Neural crest cell (in vitro differentiated cells): ENCODE measurements at places on chromosomes 2 and 18. TPM values are rescaled to one million over a fixed set of nuclear protein-coding genes. Genes with fewer than 3 reads are reported as not detected.

- DNase-seq, result no peak
These were observed 440.6 kb downstream of the FBXO15 start for GRCh38 chr18:73707035-73707434.

DNA sequence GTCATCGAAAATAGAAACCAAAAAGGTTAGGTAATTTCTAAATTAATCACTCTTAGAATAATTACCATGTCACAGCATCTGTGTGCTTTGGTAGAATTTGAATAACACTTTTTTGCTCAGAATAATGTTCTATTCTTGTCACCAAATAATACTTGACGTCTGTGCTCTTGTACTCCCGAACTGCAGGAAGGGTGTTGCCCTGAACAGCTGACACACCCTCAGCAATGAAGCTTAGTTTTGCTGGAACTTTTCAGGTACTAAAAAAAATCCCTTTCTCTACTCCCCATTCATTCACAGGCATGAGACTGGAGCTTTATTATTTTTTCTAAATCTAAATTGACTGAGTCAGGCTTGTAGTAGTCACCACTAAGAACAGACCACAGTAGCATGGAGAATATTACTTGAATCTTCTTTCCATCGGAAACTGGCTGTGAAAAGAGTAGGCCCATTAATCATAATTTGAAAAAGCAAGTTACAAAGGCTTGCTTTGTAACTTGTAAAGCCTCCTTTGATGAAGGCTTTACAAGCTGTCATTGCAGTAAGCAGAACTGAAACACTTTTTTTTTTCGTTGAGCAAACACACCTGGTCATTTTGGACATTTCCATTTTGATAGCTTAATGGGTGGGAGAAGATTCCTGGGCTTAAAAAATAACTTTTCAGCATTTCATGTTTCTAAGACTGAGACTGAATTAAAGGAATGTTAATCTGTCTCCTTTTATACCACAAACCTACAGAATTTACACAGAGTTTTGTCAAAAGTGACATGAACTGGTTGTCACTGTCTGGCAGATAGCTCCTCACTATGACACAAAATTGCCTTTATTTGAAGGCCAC is 70.3 kb upstream of the PELI1 start:
- no peak for DNase-seq

DNA sequence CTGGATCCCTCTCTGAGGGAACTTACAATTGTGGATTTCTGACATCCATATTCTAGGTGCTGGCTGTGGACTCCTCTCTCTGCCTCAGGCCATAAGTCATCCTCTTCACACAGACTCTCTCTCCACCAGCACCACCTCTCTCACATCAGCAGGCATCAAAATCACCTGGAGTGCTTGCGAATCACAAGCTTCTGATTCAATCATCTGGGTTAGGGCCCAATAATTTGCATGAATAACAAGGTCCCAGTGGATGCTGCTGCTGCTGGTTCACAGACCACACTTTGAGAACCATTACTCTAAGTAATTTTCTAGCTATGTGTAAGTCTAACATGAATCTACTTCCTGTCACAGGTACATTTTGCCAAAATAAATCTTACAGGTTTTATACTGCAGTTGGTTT is 214.9 kb downstream of the DSEL start:
- no peak for DNase-seq

DNA sequence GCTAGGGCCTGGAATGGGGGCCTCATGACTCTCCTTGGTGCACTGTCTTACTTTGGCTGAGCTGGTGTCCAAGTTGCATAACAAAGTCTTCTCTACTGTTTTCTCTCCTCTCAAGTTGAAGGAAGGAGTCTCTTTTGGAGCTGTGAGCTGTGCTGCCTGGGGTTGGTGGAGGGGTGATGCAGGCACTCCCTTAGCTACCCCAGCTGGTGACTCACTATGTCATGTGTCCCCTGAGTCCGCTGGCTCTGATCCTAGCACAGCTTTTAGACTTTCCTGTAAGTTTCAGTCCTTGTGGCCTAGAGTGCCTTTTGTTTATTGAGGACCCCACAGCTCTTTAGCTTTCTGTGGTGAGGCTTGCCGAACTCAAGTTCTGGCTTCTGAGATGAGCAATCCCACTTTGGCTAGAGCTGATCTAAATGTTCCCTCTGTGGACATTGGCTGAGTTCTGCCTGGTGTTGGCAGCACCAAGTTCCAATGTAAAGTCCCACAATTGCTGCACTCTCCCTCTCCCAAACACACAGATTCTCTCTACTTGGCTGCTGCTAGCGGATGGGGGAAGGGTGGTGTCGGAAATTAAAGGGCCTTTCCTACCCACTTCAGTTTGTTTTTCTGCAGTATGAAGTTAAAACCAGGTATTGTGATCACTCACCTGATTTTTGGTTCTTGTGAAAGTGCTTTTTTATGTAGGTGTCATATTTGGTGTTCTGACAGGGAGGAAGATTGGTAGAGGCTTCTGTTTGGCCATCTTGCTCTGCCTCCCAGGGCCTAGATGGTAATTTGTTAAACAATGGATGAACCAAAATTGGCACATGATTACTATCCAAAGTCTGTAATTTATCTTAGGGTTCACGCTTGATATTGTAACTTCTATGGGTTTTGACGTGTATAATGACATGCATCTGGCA is 83.2 kb downstream of the COMMD1 start:
- no peak for DNase-seq

DNA sequence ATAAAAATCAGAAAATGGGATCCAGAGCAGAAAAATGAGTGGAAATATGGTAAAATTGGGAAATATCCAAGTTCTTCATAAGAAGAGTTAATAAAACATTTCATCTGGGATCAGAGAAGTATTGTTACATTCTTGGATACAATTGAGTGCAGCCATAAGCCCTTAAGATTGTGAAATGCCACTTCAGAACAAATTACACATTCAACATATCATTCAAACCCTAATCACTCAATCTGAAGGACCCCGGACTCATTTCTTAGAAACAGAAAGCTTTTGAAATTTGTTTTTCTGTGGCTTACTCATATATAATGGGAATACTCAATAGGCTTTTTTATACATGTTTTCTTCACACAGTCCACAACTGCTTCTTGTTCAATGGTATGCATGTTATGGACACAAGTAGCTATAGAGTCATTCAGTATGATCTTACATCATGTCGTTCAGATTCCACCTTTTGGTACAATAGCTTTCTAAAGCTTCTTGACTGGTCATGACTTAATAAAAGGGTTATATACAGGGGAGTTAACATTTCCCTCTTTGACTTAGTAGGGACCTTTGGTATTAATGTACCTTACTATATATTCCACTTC is 39.9 kb downstream of the SCN7A start:
- DNase-seq, result no peak

DNA sequence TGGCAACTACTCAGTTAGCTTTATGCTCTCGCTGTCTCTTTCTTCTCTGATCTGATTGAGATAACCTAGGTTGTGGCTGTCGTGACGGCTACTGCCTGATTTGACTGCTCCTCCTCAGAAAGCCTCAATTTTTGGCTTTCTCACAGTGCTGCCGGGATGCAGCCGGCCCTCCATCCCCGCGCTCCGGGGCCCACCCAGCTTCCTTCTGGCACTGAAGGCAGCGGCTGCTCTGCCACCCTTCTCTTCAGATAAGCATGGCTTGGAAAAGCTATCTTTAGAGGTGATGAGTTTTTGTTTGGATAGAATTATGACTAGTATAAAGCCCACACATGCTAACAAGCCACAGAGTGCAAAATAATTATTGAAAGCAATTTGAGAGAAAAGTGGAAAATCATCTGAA is 102.5 kb downstream of the DPP4 start:
- DNase-seq, result no peak

DNA sequence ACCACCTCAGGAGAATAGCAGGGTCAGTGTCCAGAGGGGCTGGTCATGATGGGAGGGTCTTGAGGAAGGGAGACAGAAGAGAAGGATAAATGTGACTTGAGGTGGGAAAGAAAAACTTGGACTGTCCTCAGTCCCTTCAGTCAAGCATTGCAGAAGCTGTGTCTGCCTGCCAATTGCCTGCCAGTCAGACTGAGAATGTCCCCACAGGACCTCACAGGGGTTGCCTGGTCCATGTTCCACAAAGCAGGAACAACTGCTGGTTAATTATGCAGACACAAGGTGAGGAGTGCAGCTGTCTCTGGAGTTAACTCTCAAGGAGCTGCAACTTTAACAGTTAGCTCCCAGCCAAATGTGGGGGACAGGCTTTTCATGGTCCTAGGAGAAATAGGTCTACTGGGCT is 75.7 kb downstream of the TRIM43 start:
- no peak for DNase-seq

DNA sequence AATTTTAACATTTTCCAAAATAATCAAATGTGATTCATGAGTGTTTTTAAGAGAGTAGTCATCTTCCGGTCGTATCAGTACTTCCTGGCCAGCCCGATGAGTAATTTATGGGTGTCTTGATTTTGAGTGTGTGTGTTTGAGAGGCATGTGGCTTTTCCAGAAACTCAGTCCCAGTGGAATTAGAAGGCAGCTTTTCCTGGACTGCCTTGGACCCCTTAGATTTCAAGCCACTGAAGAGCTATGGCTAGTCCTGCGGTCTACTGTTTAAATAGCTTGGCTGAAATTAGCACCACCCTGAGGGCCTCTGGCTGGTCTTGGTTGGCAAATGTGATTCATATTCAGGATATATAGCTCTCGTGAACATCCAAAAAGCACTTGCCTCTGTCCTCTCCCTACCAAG is 59.4 kb downstream of the HK2 start:
- no peak for DNase-seq

- DNase-seq, result peak; percentile 51
These were observed 31.9 kb upstream of the CREG2 start for GRCh38 chr2:101419096-101419663.

DNA sequence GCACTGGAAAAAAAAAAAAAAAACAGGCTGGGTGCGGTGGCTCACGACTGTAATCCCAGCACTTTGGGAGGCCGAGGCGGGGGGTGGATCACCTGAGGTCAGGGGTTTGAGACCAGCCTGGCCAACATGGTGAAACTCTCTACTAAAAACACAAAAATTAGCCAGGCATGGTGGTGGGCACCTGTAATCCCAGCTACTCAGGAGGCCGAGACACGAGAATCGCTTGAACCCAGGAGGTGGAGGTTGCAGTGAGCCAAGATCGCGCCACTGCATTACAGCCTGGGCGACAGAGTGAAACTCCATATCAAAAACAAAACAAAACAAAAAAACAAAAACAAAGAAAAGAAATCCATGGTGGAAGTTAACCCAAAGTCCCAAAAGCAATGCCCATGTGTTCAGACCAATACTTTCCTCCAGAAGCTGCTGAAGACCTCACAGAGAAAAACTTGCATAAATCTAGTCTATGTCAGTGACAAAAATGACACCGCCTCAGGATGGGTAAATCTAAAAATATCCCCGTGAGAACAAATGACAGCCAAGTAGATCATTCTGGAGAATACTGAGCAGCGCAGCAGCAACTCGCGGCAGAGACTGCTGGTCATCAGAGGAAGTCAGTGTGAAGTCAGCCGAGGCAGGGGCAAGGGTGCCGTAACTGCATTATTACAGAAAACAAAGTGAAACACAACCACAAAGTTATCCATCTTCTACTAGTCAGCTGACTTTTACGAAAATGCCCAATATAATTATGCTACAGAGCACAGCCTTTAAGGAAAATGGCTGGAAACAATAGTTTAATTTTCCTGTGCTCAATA is 41.0 kb downstream of the LPIN2 start:
- no peak for DNase-seq

- DNase-seq, result no peak
These were observed 317.7 kb downstream of the LPIN1 start for GRCh38 chr2:12064153-12064552.

- no peak for DNase-seq
These were observed 42.6 kb upstream of the ZNF516 start for GRCh38 chr18:76537621-76538020.

DNA sequence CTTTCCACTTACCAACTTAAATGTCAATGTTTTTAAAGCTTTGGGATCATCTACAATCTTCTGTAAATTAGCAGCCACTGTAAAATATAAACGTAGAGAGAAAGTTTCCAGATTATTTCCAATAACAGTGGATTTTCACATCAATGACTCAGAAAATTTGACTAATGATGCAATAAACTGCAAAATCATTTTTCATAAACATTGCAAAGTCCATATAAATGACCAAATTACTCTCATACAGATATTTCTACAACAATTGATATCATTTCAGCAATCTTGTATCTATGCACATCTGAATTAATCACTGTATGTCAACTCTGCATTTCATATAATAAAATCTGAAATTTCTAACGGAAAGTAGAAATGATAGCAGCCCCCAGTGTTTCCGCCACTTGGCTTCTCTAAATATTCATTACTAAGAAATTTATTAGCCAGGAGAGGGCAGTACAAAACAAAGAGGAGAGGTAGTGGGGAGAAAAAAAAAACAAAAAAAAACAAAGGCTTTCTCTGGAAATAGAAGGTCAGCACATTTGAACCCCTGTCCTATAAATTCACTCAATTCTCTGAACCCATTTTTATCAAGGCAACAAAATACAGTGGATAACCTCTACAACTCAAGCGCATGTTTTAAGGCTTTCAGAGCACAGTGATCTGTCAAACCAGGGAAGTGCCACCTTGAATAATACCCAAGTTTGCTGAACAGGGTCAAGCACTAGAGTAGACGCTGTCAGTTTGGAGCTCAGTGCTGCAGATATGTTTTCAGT is 282.6 kb downstream of the STK39 start:
- DNase-seq, result no peak

GRCh38 chr2:8648441-8649213 is 33.2 kb upstream of the ID2 start:
- DNase-seq, result no peak

DNA sequence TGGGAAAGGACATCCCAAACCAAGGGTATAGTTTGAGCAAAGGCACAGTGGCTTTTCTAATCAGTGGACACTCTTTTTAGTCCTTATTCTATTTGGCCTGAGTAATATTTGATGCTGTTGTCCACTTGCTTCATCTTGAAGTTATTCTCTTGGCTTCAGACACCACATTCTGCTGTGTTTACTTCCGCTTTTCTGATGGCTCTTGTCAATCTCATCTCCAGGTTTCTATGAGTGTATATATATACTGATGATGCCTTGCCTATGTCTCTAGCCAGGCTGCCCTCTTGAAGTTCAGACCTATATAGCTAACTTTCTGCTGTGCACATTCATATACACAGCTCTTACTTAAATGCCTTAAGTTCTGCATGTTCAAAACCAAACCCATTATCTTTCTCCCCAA is 83.1 kb downstream of the EFEMP1 start:
- no peak for DNase-seq

- no peak for DNase-seq
These were observed 4.3 kb downstream of the ITPRIPL1 start for GRCh38 chr2:96329456-96329855.

DNA sequence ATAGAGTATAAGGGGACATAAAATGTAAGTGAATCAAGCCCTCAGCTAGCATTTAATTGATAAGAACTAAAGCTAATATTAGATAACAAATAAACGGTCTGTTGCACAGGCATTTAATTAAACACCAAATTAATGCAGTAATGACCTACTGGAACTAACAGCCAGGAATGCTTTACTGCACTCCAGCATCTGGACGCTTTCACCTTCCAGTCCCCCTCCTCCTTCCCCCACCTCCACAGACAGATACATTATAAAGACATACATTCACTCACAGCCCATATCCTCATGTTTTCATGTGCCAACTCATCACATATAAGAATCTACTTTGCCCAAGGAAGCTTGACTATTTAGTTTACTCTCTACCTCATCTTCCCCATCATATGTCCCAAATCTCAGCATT is 337.4 kb upstream of the PIK3C3 start:
- no peak for DNase-seq

Gene GIGYF2
- total RNA-seq, result 70.3 and 71.4 TPM in 2 replicates

Gene ALPG
- total RNA-seq, result not detected in 2 replicates

Gene MIB1
- 90.9 and 93.5 TPM in 2 replicates for total RNA-seq

Gene BOLL
- not detected in 2 replicates for total RNA-seq

Gene HOXD13
- not detected in 2 replicates for total RNA-seq

Gene TSHZ1
- total RNA-seq, result 6.7 and 6.9 TPM in 2 replicates

Gene RAX
- not detected in 2 replicates for total RNA-seq

Gene SPHKAP
- not detected in 2 replicates for total RNA-seq
